ENCODE measurements at places on chromosomes 7 and 10.

DNA sequence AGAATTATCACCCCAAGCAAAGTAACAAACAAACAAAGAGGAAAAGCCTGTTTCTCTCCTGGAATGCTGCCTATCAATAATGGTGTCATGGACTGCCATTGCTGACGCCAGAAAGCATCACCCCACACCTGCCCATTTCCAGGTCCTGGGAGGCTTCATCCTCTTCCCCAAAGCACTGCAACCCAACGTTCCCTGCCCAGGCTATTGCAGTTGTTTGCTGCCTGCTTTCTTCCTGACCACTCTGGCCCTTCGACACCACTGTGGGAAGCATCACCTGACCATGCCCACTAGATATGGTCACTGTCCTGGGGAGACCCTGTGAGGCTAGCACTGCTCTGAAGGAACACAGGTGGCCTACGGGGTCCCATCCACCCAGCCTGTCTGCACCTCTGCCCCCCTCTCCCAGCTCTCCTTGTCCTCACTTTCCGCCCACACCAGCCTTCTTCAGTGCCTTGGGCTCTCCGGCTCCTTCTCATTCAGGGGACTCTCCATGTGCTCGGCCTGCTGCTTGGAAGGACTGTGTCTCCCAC lies 439.6 kb downstream of the GLRX3 start:
- DNase-seq = no peak

DNA sequence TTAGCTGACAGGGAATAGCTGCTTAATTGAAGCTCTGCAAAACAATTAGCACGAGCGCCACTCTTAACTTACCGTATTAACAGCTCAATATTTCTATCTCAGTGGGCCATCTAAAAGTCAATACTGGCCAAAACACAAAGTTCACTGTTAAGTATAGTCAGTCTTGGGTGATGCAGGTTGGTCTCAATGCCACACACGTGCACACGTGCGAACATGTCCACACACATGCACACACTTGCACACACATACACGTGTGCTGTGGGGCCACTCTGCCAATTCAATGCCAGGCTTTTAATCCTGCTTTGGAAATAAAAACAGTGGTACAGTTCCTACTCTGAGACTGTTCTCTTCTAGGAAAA lies 105.1 kb downstream of the GRB10 start:
- no peak for DNase-seq

- DNase-seq = no peak
Observed at GRCh38 chr7:7565018-7565680, 1.5 kb upstream of the MIOS start.

DNA sequence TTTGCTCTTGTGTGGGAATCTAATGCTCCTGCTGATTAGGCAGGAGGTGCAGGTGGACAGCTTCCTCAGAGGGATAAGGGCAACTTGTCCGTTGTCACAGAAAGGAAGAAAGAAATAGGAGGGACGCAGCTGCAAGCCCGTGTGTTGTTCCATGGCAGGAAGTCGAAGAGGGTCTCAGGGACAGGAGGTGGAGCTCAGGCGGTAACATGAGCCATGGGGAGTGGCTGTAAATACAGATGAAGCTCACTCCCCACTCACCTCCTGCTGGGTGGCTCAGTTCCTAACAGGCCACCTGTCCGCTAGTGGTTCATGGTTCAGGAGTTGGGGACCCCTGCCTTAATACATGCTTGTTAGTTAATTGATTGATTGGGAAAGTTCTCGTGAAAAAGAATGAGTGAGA lies 101.7 kb upstream of the SFMBT2 start:
- no peak for DNase-seq

DNA sequence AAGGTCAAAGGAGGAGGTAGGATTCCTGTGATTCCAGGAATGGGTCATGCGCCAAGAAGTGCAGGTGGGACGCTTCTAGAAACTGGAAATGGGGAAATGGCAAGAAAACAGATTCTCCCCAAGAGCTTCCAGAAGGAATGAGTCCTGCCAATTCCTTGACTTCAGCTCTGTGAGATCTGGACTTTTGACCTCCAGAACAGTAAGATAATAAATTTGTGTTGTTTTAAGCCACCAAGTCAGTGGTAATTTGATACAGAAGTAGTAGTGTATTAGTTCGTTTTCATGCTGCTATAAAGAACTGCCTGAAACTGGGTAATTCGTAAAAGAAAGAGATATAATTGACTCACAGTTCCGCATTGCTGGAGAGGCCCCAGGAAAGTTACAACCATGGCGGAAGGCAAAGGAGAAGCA lies 178.6 kb upstream of the GALNT17 start:
- no peak for DNase-seq

- no peak for DNase-seq
Observed at GRCh38 chr10:4216726-4217125, 431.7 kb upstream of the KLF6 start.

DNA sequence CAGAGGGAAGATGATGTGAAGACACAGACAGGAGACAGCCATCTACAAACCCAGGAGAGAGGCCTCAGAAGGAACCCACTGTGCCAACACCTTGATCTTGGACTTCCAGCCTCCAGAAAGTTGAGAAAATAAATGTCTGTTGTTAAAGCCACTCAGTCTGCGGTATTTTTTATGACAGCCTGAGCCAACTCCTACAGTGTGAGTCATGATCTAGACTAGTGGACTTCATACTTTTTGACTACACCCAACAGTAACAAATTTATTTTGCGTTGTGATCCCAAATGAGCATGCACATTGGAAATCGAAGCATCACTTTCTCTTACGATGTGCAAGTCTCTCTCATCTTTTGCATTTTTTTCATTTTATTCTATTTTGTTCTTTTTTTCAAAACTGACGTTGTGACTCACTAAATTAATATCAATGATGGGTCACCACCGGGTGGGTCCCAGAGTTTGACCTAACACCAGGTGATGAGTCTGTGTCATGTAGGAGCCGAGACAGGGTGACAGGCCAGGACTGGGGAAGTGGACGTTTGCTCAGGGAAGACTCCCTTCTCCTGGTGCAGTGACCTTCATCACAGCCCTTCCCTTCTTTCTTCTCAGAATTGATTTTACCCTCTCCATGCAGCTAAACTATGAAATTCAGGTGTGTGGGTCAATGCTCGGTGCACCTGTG lies 28.9 kb downstream of the PHYH start:
- no peak for DNase-seq

- DNase-seq = no peak
Observed at GRCh38 chr7:133744451-133744850, 382.7 kb upstream of the LRGUK start.

GRCh38 chr10:50497758-50498157 lies 126.0 kb downstream of the SGMS1 start:
- no peak for DNase-seq

GRCh38 chr7:54560723-54561122 lies 18.5 kb downstream of the VSTM2A start:
- no peak for DNase-seq

DNA sequence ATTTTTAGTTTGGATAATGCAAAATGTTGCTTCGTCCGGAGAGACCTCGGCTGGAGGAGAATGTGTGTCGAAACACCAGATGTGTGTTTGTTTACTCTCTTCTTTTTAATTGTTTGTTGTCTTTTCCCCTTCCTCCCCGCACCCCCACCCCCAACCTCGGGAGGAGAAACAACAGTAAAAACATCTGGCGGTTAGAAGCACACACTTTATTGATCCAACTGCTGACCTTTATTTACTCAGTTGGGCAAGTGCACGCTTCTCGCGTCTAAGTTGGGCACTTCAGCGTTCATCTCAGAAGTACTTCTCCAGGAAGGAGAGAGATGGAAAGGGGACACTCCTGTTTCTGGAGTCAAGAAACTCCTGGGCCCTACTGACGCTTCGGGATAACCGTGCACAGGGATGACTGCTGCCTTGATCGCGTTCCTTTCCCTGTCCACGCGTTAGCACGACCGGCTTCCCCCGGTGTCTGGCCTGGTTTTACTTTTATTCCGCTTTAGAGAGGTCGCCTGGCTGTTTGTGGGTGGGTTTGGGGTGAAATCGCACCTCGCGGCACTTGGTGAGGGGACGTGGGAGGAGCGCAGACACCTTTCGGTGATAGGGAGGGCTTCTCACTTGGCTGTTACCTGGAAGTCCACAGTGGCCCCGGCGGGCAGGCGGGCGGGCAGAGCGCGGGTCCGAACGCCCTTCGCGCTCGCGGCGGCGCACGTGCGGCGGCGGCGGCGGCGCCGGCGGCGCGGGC lies 168.3 kb upstream of the PPP1R3A start:
- no peak for DNase-seq

GRCh38 chr10:97007417-97007816 lies 175.3 kb downstream of the LCOR start:
- DNase-seq = no peak

GRCh38 chr7:159099711-159100231 lies 44.9 kb downstream of the VIPR2 start:
- peak; percentile 49 for DNase-seq

GRCh38 chr10:78301481-78301880 lies 267.8 kb downstream of the RPS24 start:
- DNase-seq = no peak

DNA sequence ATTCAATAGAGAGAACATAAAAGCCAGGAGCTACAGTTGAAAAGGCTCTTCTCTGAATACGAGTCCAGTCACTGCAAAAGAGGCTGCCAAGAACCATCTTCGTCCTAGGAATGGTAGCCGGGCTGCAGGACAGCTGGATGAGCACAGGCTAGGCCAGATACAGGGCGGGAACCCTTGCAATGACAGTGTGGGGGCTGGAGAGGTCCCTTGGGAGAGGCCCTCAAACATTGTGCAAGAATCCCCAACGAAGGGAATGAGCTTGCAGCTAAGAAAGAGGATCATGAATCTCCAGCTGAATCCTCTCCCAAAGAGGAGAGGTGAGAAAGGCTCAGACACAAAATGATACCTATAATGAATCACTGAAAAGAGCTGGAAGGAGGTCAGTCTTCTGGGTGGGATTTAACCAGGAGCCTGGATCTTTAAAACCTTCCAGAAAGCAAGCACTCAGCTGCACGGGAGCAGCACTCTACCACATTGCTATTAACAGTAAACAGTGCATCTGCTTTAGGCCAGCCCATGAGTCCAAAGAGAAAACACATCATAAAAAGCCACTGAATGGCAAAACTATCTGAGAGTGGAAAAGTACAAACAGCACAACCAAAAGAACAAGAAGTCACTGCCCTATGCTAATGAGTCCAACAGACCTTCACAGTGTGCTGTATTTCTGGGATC lies 287.9 kb downstream of the TNS3 start:
- no peak for DNase-seq

DNA sequence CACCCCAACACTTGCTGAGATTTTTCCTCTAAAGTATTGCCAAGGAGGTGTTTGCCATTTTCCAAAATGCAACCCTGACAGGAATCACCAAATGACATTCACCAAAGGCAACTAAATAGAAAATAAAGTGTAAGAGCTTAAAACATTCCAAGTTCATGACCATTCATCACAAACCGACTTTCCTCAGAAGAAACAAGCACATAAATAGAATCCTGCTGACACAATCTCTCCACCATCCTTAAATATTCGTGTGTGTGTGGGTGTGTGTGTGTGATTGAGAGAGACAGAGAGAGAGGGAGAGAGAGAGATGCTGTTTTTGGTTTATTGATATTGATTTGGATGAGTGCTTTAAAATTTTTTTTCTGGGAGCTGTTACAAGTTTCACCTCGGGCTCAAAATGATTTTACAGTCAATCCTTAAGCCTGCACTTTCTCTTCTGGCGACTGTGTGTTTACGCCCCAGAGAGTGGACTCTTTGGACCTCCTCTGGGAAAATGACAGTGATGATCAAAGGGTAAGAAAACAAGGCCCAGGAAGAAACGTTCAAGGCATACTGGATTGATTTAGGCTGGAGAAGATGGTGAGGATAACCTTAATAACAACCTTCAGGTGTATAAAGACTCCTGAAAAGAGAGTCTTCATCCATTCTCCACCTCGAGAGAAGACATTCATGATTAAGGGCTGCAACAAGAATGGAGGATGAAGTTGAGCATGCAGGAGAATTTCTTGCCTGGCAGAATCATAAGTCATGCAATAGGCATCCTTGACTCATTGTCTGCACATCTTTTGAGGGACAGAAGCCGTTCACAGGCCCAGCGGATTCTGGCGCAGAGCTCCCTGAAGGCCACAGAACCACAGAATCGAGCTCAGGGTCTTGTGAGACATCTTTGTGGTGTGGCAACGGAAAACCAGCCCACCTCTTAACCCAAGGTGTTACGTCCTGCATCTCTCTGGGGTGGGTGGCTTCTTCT lies 104.4 kb upstream of the FGFR2 start:
- no peak for DNase-seq

- DNase-seq = no peak
Observed at GRCh38 chr7:29185613-29186012, 9.0 kb upstream of the CHN2 start.

DNA sequence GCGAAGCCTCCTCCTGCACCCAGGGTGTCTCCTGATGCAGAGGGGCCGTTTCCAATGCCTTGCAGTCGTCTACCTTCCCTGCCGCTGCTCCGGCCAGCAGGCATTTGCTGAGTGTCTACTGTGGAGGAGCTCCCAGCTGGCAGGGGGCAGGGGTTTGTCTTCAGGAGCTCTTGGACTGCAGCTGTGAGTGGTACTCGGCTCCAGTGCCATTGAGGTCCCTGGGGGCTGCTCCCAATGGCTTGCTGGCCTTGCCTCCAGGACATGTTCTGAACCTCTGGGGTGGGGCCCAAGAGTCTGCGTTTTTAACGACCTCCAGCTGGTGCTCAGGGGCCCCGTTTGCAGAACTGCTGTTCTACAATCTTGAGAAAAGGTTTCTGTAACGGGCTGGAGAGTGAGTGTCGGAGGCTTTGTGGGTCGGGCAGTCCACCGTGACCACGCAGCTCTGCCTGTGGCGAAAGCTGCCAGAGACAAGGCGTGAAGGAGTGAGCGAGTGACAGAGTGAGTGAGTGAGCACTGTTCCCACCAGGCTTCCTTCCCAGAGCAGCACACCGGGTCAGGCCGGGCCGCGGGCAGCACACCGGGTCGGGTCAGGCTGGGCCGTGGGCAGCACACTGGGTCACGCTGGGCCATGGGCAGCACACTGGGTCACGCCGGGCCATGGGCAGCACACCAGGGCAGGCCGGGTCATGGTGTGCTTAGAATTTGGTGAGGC lies 520.2 kb downstream of the PTPRN2 start:
- DNase-seq = no peak

DNA sequence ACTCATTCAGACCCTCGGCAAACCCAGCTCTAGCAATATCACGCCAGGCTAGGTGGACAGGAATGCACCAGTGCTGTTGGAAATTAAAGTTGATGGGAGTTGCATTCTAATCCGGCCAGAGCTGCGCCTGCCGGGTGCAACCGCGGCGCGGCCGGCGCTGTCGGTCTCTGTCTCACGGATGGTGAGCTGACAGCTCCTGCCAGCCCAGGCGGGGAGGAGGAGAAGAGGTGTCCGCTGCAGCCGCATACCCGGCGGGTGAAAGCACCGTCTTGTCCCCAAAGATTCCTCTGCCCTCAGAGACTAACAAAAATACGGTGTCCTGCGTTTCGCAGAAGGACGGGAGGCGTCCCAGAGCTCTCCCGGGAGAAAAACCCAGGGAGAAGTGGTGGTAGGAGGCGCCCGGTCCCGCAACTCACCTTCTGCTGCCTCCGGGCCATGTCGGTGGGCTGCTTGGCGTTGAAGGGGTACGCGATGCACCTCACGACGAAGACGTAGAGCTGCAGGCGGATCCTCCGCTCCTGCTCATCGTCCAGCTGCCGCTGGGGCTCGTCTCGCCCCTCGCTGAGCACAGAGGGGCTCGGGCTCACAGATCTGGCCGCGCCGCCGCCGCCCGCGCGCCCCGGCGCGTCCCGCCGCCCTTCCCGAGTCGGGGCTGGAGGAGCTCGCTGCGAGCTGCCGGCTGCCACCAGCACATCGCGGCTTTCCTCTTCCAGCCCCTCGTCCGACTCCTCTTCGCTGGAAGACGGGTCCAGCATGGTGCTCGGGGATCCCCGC lies 490 bp downstream of the CADPS2 start:
- no peak for DNase-seq

- no peak for DNase-seq
Observed at GRCh38 chr10:83165265-83165664, 974.0 kb upstream of the GHITM start.

Measured in cardiac septum (tissue), 1 donor.